Upper lobe of left lung (tissue), 6 donors: ENCODE measurements at places on chromosomes 2 and 18.

DNA sequence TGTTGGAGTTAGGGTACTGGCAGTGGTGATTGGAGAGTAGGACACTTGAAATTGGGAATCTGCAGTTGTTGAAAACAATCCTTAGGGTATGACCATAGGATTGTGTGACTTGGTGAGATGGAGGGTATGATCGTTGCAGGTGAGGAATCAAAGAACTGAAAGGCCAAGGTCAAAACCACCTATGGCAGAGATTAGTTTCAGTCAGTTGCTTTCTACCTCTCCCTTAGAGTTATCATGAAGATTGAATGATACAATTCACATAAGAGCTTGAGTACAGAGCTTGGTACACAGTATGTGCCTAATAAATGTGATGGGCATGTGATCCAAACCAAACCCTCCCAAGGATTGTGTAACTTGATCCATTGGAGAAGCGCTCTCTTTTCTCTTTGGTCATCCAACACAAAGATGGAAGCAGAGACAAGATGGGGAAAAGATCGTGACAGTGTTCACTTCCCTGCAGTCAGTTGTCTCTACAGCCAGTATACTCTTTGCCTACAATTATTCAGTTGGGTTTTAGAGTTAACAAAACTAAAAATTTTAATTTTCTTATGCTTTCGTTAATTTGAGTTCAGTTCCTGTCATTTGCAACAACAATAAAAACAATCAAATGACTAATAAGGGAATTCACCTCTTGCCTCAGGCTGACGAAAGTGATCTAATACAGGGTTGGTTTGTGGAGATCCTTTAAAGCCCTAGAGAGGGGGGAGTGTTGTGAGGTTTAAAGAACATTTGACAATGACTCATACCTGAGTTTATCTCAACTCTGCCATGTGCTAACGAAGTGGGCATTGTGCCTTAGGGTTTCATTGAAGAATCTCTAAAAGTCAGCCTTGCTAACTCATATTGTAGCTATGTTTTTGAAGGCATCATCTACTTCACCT, 14.8 kb upstream of the SMAD2 start:
- no peak for DNase-seq

DNA sequence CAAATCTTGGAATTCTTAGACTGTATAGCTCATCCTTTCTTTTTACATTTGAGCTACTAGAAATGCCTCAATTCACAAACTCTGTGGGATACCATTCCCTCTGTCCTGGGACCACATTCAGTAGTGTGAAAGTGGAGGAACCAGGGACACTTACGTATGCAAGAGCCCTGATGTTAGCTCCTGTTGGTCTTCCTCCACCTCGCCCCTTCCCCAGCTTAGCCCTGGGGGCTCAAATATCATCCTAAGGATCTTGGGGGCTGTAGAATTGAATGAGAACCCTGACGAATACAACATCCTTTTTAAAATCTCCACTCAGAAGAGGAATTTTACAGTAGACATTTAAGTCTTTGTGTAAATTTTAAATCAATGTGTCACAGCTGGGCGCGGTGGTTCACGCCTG, 65.2 kb upstream of the RAPH1 start:
- no peak for DNase-seq

GRCh38 chr2:43276266-43276941, 50.0 kb upstream of the ZFP36L2 start:
- no peak for DNase-seq

- DNase-seq = no peak
Measured at GRCh38 chr18:22607284-22607635, 189.5 kb upstream of the CTAGE1 start.

DNA sequence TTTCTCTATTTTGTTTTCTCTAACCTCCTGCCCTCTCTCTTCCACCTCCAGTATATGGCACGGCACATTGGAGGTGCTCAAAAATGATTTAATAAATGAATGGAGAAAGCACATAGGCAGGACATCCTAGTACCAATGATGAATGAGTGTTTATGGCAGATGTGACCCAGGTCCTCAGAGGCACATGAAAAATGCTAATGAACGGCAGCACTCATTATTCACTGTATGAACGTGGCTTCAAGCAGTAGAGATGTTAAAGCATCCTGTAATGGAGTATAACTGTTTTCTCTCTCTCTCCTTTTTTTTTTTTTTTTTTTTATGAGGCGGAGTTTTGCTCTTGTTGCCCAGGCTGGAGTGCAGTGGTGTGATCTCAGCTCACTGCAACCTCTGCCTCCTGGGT, 72.4 kb downstream of the MBP start:
- DNase-seq = no peak

- no peak for DNase-seq
Measured at GRCh38 chr2:127003070-127003800, 103.7 kb downstream of the BIN1 start.

- no peak for DNase-seq
Measured at GRCh38 chr2:224517963-224518362, 67.2 kb downstream of the CUL3 start.

- DNase-seq = no peak
Measured at GRCh38 chr2:137547842-137548241, 416.4 kb upstream of the HNMT start.

- DNase-seq = no peak
Measured at GRCh38 chr2:176744146-176744545, 468.4 kb upstream of the HNRNPA3 start.

DNA sequence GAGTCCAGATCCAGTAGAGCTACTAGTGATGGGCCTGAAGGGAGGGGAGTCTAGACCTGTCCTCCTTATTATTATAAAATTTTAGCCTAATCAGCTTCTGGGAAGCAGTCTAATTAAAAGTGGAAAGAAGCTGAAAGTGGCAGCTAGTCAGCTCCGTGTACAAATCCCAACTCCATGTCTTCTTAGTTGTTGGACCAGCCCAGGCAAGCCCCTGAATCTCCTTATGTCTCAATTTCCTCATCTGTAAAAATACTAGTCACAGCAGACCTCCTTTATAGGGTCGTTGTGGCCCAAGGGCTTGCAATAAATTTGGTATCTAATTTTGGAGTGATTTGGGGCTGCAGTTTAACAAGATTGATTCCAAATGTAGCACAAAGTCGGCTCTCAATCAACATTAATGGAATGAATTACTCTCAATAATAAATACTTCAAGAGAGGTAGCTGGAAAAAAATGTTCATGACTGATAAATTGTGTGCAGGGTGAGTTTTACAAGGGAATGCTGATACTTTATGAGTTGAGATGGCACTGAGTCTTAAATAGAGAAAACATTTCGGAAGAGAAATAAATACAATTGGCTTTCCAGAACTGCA, 118.3 kb upstream of the NDUFV2 start:
- no peak for DNase-seq

DNA sequence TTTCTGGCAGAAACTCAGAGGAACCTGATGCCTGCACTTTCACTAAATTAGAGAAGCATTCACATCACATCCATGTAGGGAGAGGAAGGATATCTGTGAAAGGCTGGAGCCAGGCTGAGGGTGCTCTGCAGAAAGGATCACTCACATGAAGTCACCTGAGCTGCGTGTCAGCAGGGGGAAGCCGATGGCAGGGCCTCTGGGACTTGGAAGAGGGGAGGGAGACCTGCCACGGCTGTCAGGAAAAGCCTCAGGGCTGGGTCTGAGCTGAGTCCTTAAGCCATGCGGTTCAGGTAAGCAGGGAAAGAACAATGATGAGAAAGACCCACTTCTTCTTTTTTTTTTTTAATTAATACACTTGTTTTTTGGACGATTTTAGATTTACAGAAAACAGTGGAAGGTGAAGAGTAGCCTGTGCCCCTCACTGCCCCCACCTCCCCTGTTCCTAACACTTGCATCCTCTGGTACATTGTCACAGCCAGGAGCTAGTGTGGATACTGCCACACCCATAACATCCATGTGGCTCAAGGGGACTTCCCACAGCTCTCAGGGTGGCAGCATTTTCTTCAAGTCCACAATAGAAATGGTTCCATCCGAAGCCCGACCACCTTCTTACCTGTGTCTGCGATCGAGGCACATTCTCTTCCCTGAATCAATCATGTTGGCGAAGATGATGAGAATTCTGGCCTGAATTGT, 156.5 kb upstream of the TPO start:
- no peak for DNase-seq

- DNase-seq = no peak
Measured at GRCh38 chr2:119860924-119861323, 101.2 kb downstream of the PTPN4 start.

DNA sequence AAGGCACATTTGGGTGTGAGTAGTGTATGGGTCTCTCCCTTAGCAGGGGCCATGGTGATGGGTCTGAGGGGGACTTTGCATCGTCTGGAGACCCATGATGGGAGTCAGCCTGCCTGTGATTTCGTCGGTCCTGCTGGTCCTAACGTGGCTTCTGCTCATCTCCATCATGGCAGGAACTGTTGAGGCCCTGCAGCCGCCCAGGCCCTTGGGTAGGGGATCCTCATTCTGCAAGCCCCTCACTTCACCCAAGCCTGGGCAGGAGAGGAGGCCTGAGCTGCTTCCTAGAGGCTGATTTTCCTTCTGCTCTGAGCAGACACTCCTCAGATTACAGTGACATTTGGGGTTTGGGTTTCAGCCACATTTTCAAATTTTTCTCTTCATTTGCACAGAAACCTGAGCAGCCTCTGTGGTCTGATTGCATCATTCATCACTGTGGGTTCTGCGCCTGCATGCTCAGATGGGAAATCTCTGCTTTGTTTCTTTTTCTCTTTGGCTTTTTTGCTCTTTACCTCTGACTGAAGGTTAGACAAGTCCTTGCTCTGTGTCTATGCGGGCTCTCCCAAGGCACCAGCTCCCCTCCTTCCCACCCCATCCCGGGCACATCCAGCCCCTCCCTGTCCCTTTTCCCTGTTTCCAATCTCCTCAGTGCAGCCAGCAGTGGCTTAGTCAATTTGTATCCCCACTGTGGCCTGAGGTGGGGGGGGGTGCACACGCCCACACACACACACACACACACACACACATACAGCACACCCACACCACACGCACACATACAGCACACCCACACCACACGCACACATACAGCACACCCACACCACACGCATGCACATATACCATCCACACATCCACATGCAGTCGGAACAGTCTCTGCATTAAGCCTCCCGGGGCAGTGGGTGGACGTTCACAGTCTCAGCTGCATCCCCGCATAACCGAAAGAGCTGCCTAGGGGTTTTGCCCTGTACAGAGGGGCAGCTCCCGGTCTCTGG, 305.4 kb upstream of the HS6ST1 start:
- DNase-seq = no peak

DNA sequence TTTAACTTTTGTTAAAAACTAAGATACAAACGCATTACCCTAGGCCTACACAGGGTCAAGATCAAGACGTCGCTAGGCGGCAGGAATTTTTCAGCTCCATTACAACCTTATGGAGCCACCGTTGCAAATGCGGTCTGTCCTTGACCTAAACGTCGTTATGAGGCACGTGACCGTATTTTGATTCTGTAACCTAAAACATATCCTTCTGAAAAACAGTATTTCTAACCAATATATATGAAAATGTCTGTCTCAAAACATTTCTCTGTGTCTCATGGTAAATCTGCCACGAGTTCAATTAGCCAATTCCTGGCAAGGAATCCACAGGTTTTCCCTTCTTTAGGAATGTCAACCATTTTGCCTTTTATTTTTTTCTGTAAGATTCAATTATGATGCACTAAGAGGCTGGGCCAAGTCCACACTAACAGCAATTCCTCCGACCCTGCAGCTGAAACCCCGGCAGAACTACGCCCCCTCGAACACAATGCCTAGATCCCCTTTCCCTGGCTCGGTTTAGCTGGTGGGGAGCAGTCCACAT, 1.7 kb downstream of the RTN4 start:
- no peak for DNase-seq

DNA sequence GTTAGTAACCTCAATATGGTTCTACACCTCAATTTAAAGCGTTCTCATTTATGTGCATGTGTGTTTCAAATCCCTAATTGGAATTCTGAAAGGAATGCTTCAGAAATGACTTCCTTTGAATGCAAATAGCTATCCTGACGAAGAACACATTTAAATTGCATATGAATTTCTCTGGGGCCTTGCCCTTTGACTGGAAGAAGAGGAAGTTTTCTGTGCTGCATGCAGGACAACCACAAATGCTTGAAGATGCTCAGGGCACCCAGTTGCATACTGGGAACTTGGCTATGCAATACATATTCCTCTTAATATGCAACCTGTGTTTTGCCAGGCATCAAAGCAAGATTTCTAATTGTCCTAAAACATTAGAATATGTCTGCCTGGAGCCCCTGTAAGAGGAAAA, 55.3 kb downstream of the TMEM178A start:
- DNase-seq = no peak

DNA sequence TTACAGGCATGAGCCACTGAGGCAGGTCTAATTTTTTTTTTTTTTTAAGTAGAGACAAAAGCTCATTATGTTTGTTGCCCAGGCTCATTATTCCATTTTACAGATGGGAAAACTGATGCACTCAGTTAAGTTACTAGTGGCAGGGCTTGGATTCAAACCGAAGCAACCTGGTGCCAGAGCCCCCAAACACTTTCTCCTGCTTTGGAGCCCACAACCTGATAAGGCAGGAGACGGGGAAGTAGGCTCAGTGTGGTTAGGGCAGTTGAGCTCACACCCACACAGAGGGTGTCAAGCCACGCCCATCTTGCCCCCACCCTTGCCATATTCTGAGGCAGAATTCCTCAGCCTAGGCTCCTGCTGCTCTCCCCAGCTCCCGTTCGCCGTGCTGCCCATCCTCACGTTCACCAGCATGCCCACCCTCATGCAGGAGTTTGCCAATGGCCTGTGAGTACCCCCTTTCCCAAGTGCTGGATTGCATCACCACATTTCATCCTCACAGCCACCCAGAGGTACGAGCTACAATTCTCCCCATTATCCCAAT, 5.8 kb upstream of the CTDSP1 start:
- DNase-seq = no peak

- DNase-seq = no peak
Measured at GRCh38 chr18:60502591-60502990, 130.0 kb upstream of the MC4R start.

- DNase-seq = no peak
Measured at GRCh38 chr2:45905632-45905958, 254.1 kb downstream of the PRKCE start.

DNA sequence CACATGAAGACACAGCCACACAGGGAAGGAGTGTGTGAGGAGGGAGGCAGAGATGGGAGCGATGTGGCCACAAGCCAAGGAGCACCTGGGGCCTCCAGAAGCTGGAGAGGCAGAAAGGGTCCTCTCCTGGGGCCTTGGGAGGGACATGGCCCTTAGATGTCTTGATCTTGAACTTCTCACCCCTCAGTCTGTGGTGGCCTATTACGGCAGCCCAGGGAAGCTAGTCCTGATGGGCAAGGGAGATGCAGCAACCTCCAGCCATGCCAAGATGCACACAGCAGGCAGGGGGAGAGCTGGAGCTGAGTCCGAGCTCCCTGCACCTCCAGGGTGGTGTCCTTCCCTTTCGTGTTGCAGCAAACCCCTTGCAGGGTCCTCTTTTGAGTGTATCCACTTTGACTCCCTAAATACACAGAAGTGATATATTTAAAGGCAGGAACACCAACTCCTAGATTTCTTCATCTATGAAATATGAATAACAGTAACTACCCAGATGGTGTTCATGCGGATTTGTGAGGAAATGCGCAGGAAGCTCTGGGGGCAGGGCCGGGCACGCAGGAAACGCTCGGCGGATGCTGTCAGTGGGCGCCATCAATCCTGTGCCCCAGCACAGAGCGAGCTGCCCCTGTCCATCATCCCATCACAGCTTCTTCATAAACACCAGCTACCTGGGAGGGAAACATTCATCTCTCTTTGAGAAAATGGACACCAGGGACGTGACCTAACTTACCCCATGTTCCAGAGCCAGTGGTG, 230.4 kb upstream of the MYT1L start:
- DNase-seq = no peak

- DNase-seq = no peak
Measured at GRCh38 chr18:31557446-31557845, 34.2 kb upstream of the TTR start.

GRCh38 chr2:24521975-24522639, 31.1 kb downstream of the NCOA1 start:
- no peak for DNase-seq

- no peak for DNase-seq
Measured at GRCh38 chr2:3960106-3960505, 256.7 kb downstream of the DCDC2C start.
